NCI-H1105 (cell line): ENCODE measurements at places on chromosomes 4 and X.

GRCh38 chrX:23341452-23341851 lies 6.8 kb downstream of the PTCHD1 start:
- no peak for DNase-seq

DNA sequence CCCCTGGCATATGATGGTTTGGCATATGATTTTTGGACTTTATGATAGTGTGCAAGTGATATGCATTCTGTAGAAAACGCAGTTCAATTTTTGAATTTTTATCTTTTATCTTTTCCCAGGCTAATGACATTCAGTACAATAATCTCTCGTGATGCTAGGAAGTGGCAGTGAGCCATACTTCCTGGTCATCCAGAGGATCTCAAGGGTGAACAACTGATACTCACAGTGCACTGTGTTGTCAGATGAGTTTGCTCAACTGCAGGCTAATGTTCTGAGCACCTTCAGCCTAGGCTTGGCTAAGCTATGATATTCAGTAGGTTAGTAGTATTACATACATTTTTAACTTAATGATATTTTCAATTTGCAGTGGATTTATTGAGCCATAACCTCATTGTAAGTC lies 405.3 kb downstream of the PCDH7 start:
- DNase-seq, result no peak

DNA sequence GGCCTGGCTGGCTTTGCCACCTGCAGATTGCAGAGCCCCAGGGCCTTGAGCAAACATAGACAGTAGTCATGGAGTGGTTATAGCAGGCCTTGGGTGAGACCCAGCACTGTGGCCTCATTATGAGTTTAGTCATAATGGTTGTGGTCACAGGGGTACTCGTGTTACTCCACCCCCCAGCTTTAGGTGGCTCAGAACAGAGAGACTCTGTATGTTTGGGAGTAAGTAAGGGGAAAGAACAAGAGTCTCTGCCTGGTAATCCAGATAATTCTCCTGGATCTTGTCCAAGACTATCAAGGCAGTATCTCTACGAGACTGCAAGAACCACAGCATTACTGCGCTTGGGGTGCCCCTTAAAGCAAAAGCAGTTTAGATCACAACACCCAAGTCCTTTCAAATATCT lies 62.3 kb upstream of the SCRG1 start:
- no peak for DNase-seq

GRCh38 chr4:9867751-9868425 lies 86.5 kb downstream of the DRD5 start:
- DNase-seq, result peak; percentile 85

DNA sequence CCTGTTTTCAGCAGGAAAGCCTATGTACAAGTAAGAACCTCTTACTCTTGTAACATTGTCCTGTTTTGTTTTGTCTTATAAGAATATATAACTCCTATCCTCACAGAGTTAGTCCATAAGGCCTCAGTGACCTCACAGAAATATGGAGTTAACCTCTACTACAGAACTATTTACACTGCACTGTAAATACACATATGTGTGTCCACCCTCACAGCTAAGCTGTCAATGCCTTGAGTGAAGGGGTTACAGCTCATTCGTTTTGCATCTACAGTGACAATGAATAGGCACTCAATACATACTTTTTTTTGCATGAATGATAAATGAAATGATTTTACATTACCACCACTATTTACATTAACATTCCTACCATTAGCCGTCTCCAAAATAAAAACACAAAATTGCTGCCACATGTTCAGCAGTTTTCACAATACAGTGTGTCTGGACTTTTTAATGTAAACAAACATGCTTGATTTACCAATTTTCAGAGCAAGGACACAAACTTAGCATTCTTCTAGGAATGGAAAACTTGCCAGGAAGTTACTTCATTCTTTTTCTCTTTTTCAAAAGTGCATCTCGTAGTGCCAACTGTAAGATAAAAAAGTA lies 9.5 kb upstream of the NAAA start:
- no peak for DNase-seq

- DNase-seq, result no peak
Measured at GRCh38 chr4:1512738-1513660, 106.8 kb upstream of the NKX1-1 start.

GRCh38 chr4:3519468-3520264 lies 12.6 kb downstream of the LRPAP1 start:
- DNase-seq, result no peak

DNA sequence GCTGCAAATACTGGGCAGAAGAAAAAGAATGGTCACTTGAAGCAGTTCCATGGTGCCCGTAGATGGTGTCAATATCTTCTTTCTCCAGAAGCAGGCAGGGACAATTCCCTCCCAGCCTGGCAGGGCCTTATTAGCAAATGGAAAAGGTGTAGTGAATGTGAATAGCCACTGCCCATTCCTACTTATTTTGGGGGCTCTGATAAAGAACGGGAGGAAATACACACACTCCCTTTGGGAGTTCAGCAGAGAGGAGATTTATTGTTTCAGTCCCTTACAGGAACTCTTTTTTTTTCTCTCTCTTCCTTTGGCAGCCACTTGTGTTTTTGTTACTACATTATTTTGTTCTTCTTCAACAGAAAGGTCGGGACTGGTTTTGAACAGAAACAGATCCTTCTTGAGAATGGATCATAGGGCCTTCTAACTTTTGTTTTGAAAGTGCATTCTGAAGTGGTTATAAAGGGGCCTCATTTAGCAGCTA lies at the start of gene EMCN:
Gene EMCN, minus strand, starts transcription at position 159 of the 478 bp plus-strand sequence. Its CDS starts 108 bp downstream, at position 51.
- no peak for DNase-seq

DNA sequence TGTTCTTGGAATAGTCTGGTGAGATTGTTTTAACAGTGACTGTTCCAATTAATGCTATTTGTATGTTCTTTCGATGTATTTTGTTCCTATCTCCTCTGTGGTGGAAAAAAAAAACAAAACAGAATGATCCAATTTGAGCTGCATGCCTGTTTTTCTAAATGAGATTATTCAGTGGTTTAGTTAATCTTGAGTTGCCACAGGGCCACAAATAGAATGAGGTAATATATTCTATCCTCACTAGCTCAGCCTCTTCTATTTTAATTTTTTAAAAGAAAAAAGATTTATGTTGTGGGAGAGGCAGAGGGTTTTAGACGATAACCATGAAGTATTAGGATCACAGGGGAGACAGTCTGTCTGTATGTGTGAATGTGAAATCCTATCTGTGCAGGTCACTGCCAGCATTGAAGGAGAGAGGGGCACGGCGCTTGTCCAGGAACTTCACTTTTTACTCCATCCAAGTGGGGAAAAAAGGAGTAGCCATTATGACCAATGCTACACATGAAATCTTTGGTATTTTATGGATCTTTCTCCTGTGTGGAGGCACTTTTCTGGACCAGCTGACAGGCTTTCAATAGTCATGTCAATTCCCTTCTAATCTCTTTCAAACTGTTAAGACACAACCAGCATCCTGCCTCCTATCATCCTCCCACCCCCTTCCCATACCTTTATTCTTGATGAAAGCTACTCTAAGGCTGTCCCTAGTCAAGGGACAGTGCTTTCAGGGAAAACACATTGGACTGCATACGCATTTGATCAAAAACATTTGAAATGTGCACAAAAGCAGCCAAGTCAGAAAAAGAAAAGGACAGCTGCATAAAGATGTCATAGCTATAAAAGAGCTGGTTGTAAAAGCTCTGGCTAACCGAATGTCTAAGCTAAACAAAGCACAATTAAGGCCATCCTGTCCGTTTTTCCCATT lies 1063.8 kb upstream of the INTU start:
- DNase-seq, result no peak

DNA sequence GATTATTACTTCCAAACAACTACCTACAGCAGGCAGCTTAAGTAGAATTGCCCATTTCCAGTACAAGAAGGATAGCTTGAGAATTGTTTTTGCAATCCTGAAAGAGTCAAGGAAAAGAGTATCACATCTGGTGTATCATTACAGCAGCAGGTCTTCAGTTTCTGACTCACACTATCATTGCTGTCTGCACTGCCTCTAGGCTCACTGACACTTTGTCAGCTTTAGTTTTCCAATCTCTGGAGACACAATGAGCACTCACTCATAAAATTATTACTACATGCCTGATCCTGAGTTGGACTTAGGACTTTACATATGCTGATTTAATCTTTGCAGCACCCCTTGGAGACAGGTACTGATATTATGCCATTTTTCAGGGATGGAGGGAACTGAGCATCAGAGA lies 244.6 kb upstream of the BOD1L1 start:
- DNase-seq, result no peak

DNA sequence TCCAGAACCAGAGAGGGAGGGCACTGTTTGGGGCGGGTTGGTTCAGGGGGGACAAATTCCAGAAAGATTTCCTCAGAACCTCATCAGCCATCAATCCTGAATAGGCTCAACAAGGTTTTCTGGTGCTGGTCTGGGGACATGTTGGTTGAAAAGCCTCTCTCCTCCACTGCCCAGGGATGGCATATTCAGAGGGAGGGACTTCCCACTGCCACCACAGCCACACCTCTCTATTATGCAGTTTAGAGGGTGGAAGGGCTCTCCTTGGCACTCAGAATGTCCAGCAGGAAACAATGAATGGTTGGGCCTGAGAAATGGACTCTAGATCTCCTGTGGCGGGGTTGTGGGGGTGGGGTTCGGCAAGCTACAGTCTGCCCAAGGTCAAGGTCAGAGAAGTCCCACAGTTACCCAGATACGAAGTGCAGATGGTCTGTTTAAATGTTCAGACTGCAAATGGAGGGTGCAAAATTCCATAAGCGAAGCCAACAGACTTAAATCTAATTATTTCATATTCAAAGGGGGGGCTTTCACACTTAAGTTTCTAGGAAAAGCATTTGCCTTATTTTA lies 70.7 kb downstream of the LEF1 start:
- no peak for DNase-seq
